ENCODE measurements at places on chromosomes 4 and X. TPM values are rescaled to one million over a fixed set of nuclear protein-coding genes. Genes with fewer than 3 reads are reported as not detected.

GRCh38 chr4:183295711-183296110, 24.4 kb downstream of the CLDN22 start:
- H3K27ac ChIP-seq = no peak overlapping the region
- H3K4me1 ChIP-seq = no peaks in the 10 kb centered on the region
- no peak for DNase-seq
- H3K36me3 ChIP-seq = no peaks in the 10 kb centered on the region

- no peak for DNase-seq
- H3K4me1 ChIP-seq = no peaks in the 10 kb centered on the region
- no peaks in the 10 kb centered on the region for H3K36me3 ChIP-seq
- no peak overlapping the region for H3K27ac ChIP-seq
- no peak overlapping the region for H3K4me3 ChIP-seq
These were observed 58.9 kb downstream of the TMEM154 start for GRCh38 chr4:152620915-152621314.

GRCh38 chrX:103697687-103698086, 11.2 kb upstream of the MORF4L2 start:
- no peaks in the 10 kb centered on the region for H3K36me3 ChIP-seq
- peaks cover under 1% of the 10 kb centered on the region for H3K27me3 ChIP-seq
- H3K4me3 ChIP-seq = no peak overlapping the region

- no peak for DNase-seq
- H3K4me3 ChIP-seq = no peak overlapping the region
- H3K27ac ChIP-seq = no peak overlapping the region
- no peaks in the 10 kb centered on the region for H3K36me3 ChIP-seq
These were observed 40.3 kb downstream of the ATP2B3 start for GRCh38 chrX:153557618-153558355.

- peaks cover 11% of the 10 kb centered on the region for H3K27me3 ChIP-seq
- DNase-seq = no peak
- peaks cover 9% of the 10 kb centered on the region for H3K4me1 ChIP-seq
- no peaks in the 10 kb centered on the region for H3K36me3 ChIP-seq
These were observed 15.2 kb upstream of the RUFY3 start for GRCh38 chr4:70706516-70706915.

- H3K4me1 ChIP-seq = no peaks in the 10 kb centered on the region
- H3K27me3 ChIP-seq = no peaks in the 10 kb centered on the region
- H3K4me3 ChIP-seq = no peak overlapping the region
- DNase-seq = no peak
- H3K36me3 ChIP-seq = no peaks in the 10 kb centered on the region
These were observed 97.2 kb downstream of the GUCY2F start for GRCh38 chrX:109384699-109385098.

GRCh38 chrX:39935411-39936064, 162.2 kb downstream of the BCOR start:
- no peaks in the 10 kb centered on the region for H3K27me3 ChIP-seq
- H3K36me3 ChIP-seq = no peaks in the 10 kb centered on the region
- H3K4me1 ChIP-seq = peaks cover 3% of the 10 kb centered on the region
- no peak overlapping the region for H3K27ac ChIP-seq
- no peak overlapping the region for H3K4me3 ChIP-seq

DNA sequence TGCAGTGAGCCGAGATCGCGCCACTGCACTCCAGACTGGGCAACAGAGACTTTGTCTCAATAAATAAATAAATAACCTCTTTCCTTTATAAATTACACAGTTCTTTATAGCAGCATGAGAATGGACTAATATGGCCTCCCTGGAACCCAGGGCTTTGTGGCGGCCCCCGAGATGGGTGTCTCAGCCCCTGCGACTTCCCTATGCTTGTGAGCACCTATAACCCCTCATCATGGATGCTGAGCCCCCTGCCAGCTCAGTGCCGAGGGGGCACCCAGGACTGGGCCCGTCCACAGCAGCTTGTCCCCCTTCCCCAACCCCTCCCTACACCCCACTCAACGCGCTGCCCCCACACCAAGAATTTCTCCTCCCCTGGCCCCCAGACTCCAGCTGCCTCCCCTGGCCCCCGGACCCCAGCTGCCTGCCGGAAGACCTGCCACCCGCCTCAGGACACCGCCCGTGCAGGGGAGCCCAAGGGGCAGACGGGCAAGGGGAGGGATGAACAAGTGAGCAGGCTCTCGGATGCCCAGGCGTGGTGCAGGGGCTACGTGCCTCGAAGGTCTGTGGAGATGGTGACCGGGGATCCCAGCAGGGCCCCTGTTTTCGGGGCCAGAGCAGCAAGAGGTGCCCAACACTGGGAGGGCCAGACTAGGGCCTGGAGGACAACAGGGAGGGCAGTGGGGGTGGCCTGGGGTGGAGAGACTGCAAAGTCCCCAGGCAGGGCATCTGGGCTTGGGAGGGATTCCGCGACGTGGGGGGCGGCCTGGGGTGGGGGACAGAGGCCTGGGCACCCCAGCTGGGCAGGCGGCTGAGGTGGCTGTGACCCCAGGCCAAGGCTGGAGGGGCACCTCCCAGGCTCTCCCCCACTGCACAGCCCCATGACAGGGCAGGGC, 74.0 kb downstream of the FAM53A start:
- no peak overlapping the region for H3K4me3 ChIP-seq
- no peak overlapping the region for H3K27ac ChIP-seq
- H3K27me3 ChIP-seq = peaks cover 6% of the 10 kb centered on the region
- peaks cover 7% of the 10 kb centered on the region for H3K4me1 ChIP-seq
- peak; percentile 12 for DNase-seq

GRCh38 chr4:62912531-62912930, 1496.7 kb downstream of the TECRL start:
- H3K36me3 ChIP-seq = no peaks in the 10 kb centered on the region
- peaks cover 3% of the 10 kb centered on the region for H3K4me1 ChIP-seq
- DNase-seq = no peak
- no peaks in the 10 kb centered on the region for H3K27me3 ChIP-seq
- H3K27ac ChIP-seq = no peak overlapping the region

- no peak overlapping the region for H3K27ac ChIP-seq
- no peaks in the 10 kb centered on the region for H3K36me3 ChIP-seq
- no peak for DNase-seq
- no peak overlapping the region for H3K4me3 ChIP-seq
These were observed 4.8 kb downstream of the CXCL3 start for GRCh38 chr4:74033739-74034138.

DNA sequence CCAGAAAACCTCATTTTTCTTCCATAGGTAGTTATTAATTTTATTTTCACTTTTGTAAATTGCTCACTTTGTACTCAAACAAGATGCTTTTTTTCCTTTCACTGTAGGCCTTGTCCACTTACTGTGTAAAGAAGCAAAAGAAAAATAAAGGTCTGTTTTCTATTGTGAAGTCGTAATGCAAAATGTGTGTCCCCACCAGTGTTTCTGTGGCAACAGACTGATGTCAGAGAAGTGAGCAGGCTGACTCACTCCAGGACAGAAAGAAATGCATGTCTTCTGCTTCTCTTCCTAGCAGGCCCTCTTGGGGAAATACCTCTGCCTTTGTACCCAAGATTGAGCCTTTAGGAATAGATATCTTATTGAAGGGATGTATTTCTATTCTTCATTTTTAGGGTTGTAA, 30.3 kb downstream of the INPP4B start:
- no peak overlapping the region for H3K4me3 ChIP-seq
- no peak overlapping the region for H3K27ac ChIP-seq
- DNase-seq = no peak
- no peaks in the 10 kb centered on the region for H3K27me3 ChIP-seq
- no peaks in the 10 kb centered on the region for H3K36me3 ChIP-seq

- no peaks in the 10 kb centered on the region for H3K27me3 ChIP-seq
- no peaks in the 10 kb centered on the region for H3K4me1 ChIP-seq
- H3K36me3 ChIP-seq = no peaks in the 10 kb centered on the region
- H3K27ac ChIP-seq = no peak overlapping the region
- no peak for DNase-seq
These were observed 45.0 kb downstream of the TMEM47 start for GRCh38 chrX:34612036-34612435.

GRCh38 chrX:30951003-30951402, 61.9 kb upstream of the TAB3 start:
- H3K4me3 ChIP-seq = no peak overlapping the region
- H3K27me3 ChIP-seq = no peaks in the 10 kb centered on the region
- DNase-seq = no peak
- H3K36me3 ChIP-seq = no peaks in the 10 kb centered on the region
- H3K27ac ChIP-seq = no peak overlapping the region

GRCh38 chr4:14868426-14869395, 133.6 kb upstream of the CPEB2 start:
- H3K4me1 ChIP-seq = peaks cover 22% of the 10 kb centered on the region
- peaks cover 3% of the 10 kb centered on the region for H3K27me3 ChIP-seq
- no peak for DNase-seq
- peak overlapping the region; percentile 43 for H3K4me3 ChIP-seq
- no peak overlapping the region for H3K27ac ChIP-seq

DNA sequence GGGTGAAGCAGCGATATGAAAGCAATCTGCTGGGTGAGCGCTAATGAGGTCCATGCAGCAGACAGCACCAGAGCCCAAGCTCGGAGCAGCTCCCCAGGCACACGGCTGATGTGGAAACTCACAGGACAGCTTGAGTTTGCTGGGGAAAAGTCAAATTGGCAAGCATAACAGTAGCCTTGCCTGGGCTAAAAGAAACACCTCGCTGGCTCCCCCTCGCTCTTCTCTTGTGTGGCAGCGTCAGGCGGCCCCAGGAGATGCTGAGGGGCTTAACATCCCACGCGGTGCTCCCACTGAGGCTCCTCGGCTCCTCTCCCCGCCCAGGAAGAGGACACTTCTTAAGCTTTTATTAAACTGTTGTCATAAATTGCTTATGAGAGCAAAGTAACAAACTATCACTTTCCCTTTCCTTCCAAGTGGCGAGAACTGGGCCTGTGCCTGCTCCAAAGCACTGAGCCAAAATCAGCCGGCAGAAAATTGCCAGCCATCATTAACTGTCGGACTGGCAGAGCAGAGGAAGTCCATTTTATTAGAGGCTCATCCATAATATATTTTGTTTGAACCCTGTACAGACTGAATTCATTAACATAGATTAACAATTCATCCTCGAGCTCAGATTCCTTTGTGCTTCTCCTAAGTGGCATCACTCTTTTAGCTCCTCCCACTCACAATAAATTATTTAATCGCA, 111.4 kb downstream of the TSPAN5 start:
- no peaks in the 10 kb centered on the region for H3K27me3 ChIP-seq
- DNase-seq = peak; percentile 31
- H3K36me3 ChIP-seq = peaks cover 8% of the 10 kb centered on the region
- H3K4me1 ChIP-seq = peaks cover 14% of the 10 kb centered on the region

DNA sequence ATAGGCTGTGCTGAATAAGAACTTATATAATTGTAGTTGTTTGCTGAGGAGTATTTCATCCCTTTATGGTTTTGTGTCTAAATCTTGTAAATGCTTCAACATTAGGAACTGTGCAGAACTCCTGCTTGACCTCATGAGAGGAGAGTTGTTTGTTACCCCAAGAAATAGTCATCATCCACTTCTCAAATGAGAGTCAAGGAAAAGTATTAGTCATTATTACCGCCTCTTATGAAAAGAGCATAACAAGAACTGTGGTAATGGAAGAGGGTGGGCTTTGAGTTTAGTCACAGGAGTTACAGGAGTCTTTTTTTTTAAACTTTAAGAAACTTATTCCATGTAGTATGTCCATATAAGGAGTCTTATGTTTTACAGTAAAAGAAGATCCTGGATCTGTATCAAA, 132.9 kb downstream of the RAP1GDS1 start:
- no peak for DNase-seq
- H3K4me3 ChIP-seq = no peak overlapping the region
- peaks cover 4% of the 10 kb centered on the region for H3K4me1 ChIP-seq
- no peaks in the 10 kb centered on the region for H3K36me3 ChIP-seq
- H3K27ac ChIP-seq = no peak overlapping the region

- no peak overlapping the region for H3K4me3 ChIP-seq
- H3K4me1 ChIP-seq = no peaks in the 10 kb centered on the region
- DNase-seq = no peak
- H3K36me3 ChIP-seq = no peaks in the 10 kb centered on the region
These were observed 155.6 kb upstream of the PITX2 start for GRCh38 chr4:110778521-110778920.

DNA sequence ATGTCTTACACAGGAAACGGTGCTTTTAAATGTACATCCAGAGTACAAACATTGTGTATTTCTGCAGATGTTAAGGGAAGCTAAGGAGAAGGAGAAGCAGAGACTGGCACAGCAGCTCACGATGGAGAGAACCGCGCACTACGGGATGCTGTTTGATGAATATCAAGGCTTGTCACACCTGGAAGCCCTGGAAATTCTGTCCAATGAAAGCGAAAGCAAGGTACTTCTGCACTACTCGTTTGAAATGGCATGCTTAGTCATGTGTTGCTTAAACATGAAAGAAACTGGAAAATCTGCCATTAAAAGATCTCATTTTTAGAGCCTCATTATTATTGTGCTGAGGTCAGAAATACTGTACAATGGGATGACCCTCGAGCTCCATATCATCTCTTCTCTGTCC, 47.2 kb downstream of the FAM114A1 start:
- H3K36me3 ChIP-seq = no peaks in the 10 kb centered on the region
- DNase-seq = no peak
- no peak overlapping the region for H3K27ac ChIP-seq
- H3K27me3 ChIP-seq = no peaks in the 10 kb centered on the region

DNA sequence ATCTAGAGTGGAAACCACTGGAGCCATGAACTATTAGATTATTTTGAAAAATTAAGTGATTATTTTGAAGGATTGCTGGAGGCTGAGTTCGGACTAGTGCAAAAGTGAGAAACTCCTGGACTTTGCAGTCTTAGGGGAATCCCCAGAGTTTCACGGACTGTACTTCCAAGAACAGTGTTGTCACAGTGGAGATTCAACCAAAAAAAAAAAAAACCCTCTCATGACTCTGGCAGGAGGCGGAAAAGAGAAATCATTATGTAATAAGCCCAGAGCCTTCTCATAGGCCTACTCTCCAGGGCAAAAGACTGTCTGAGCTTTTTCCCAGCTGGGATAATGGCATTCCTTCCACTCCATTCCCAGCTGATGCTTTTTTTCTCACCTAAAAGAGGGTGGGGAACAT, 16.8 kb upstream of the C4orf51 start:
- no peak for DNase-seq
- no peaks in the 10 kb centered on the region for H3K4me1 ChIP-seq
- no peak overlapping the region for H3K27ac ChIP-seq
- no peaks in the 10 kb centered on the region for H3K36me3 ChIP-seq
- H3K4me3 ChIP-seq = no peak overlapping the region
- peaks cover 4% of the 10 kb centered on the region for H3K27me3 ChIP-seq

DNA sequence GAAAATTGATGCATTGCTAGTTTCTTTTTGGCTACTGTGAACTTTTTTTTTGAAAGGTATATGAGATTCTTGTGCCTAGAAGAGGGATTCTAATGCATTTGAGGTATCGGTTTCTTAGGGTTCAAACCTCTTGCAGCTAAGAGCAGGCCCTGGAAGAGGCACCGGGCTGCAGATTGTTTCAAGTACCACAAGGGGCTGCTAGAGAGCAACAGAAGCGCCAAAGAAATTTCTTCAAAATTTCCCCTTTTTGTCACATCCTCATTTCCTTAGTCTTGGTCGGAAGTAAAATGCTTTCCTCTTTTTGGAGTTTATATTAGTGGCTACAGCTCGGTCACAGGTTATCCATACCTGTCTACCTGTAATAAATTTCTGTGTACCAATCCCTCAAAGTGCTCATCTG, 89.8 kb downstream of the PDGFRA start:
- no peaks in the 10 kb centered on the region for H3K36me3 ChIP-seq
- H3K4me3 ChIP-seq = no peak overlapping the region

NPY1R gene
- 0.54 TPM for total RNA-seq

PAGE5 gene
- not detected for total RNA-seq

ASB12 gene
- total RNA-seq = 0.32 TPM

TSPAN6 gene
- total RNA-seq = 25.7 TPM

HUWE1 gene
- 311 TPM for total RNA-seq

TAF1 gene
- total RNA-seq = 42.1 TPM

FIP1L1 gene
- total RNA-seq = 56.8 TPM

PAGE4 gene
- total RNA-seq = not detected

PRR32 gene
- not detected for total RNA-seq

HPGDS gene
- total RNA-seq = not detected

IL3RA gene
- not detected for total RNA-seq

CXorf65 gene
- total RNA-seq = not detected

TMEM156 gene
- total RNA-seq = not detected

KIAA1210 gene
- 0.98 TPM for total RNA-seq

Measured in glutamatergic neuron (in vitro differentiated cells).